ENCODE measurements at places on chromosomes 1 and 21. TPM values are rescaled to one million over a fixed set of nuclear protein-coding genes. Genes with fewer than 3 reads are reported as not detected.

RGS16 gene
- total RNA-seq = 14.1 TPM

DNA sequence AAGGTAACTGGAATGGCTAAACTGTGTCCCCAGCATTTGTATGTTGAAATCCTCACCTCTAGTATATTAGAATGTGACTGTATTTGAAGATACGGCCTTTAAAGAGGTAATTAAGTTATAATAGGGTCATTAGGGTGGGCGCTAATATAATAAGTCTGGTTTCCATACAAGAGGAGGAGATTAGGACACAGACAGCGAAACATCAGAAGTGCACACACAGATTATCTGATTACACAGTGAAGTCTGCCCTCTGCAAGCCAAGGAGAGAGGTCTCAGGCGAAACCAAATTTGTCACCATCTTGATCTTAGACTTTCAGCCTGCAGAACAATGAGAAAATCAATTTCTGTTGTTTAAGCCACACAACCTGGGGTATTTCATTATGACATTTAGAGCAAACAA is 2233.1 kb downstream of the MRPL39 start:
- no peak for DNase-seq

DNA sequence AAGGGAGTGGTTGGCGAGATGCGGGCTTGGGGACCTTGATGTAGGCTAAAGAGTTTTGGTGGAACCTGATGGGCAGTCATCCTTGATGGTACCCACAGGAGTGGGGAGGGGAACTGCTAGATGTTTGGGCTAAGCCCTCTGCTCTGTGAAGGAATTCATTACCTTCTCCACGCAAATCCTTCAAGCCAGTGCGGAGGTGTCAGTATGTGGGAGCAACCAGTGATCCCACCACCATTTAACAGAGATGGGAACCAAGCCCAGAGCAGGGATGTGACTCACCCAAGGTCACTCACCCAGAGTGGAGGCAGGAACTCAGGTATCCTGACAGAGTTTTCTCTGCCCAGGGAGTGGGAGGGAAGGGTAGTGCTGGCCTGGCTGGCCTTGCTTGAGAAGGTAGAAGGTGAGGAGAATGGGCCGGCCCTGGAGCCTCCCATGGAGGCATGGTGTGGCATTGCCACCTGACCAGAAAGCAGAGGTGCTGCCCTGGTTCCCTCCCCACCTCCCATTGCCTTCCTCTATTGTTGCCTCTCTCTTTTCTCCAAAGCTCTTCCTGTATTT is 51.2 kb upstream of the STUM start:
- no peak for DNase-seq

DNA sequence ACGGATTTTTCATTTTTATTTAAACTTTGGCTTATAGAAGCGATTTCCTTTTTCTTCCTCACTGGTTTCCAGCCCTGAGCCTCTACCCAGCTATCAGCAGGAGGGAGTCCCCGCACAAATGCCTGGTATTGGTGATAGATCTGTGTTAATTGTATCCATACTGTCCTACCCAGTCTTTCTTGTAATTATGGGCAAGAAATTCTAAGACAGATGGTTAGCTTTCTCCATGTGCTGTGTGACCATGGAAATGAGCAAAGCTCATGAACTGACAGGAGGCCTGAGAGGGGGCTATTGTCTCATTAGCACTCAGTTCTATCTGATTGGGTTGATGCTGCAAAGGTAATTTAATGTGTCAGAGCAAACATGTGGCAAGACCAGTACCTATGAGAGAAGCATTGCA is 108.1 kb upstream of the IVNS1ABP start:
- no peak for DNase-seq

- DNase-seq = no peak
Observed at GRCh38 chr1:182110635-182111034, 49.1 kb upstream of the ZNF648 start.

DNTTIP2 gene
- total RNA-seq = 52.1 TPM

GRCh38 chr1:19009126-19009881 is 52.8 kb upstream of the IFFO2 start:
- DNase-seq = no peak

ASCL5 gene
- not detected for total RNA-seq

DNA sequence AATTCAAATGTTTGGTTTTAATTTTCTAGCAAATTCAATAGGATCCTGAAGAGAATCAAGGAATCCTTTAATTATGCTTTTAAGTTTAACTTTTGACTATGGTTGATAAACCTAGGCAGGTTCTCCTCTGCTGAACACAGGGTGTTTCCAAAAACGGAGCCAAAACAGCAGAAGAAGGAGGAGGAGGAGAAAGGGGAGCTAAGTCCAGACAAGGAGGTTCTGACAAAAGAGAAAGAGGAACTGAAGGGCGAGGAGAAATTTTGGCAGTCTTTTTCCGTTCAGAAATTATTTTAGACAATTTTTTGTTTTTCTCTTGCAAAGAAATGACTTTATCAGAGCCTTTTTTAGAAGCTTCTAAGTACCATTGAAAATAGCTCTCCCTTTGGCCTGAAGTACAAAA is 33.2 kb upstream of the FNBP1L start:
- DNase-seq = no peak

- DNase-seq = no peak
Observed at GRCh38 chr1:67460676-67461500, 30.7 kb upstream of the SERBP1 start.

DNA sequence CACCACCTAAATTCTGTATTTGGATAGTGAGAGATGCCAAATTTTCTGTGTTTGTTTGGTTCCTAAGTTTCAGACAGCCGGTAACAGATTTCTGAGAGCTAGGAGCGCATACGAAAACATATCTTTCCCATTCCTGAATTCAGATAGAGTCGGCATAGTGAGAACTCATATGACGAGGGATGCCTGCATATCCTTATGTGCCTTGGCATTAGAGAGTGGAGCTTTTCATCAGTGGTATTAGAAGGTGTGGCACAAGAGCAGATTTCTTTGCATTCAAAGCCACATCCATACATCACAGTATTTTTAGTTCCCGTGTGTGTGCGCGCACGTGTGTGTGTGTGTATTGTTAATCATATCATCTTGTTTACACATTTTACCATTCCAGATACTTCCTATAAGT is 85.8 kb downstream of the ATP5PO start:
- DNase-seq = no peak

DNA sequence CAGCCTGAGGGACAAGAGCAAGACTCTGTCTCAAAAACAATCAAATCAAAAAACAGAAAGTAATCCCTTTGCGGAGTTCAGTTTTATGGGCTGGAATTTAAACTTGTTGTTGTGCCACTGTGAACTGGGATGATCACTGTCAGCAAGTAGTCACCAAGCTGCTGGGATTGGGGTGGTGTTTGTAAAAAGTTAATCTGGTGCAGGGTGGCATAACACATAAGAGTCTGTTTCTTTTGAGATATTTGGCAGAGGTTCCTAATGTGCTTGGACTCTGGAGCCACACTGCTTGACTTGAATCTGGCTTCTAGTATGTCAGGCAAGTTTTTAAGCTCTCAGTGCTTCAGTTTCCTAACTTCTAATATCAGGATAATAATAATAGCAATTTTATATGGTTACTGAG is 6.6 kb downstream of the CLIC4 start:
- no peak for DNase-seq

TFF3 gene
- 6.1 TPM for total RNA-seq

DNA sequence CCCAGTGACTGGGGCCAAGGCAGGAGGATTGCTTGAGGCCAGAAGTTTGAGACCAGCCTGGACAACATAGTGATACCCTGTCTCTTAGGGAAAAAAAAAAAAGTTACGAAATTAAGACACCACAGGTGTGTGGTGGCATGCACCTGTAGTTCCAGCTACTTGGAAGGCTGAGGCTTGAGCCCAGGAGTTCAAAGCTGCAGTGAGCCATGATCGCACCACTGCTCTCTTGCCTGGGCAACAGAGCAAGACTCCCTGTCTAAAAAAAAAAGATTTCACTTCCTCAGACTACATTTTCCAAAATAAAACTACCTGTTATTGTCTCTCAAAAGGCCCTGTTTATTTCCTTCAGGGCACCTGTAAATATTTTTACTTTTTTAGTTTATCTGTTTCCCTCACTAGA is 4.7 kb upstream of the STK40 start:
- DNase-seq = no peak

GRCh38 chr1:50261951-50262350 is 153.2 kb downstream of the ELAVL4 start:
- DNase-seq = no peak

- DNase-seq = no peak
Observed at GRCh38 chr1:23824711-23825075, 536 bp downstream of the HMGCL start.

FAM177B gene
- not detected for total RNA-seq

RABIF gene
- 5.3 TPM for total RNA-seq

GRCh38 chr1:235078480-235079381 is 49.9 kb downstream of the TOMM20 start:
- no peak for DNase-seq

PGLYRP4 gene
- not detected for total RNA-seq

GRCh38 chr1:25871086-25871703 is 4.3 kb downstream of the PAQR7 start:
- peak; percentile 37 for DNase-seq

- DNase-seq = no peak
Observed at GRCh38 chr1:6692956-6693355, 8.7 kb downstream of the DNAJC11 start.

- DNase-seq = no peak
Observed at GRCh38 chr1:12851779-12852178, 3.3 kb upstream of the HNRNPCL1 start.

LCK gene
- total RNA-seq = 3.2 TPM

OR10Z1 gene
- total RNA-seq = not detected

DNA sequence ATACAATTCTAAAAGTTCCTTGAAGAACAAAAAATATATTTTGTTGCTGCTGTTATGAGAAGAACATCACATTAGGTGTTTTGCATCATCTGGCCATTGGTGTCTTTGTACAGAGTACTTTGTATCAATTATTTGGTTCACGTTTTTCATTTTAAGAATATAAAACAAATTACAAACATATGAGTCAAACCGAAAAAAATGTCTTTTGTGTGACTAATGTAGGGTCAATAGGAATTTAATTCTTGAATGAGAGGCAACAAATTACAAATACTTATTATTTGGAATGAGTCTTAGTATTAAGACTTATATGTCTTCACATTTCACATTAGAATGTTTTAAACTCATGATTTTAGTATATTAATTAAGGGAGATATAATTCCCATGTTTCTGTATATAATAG is 54.8 kb downstream of the NR5A2 start:
- no peak for DNase-seq

NGF gene
- total RNA-seq = 5.6 TPM

DNA sequence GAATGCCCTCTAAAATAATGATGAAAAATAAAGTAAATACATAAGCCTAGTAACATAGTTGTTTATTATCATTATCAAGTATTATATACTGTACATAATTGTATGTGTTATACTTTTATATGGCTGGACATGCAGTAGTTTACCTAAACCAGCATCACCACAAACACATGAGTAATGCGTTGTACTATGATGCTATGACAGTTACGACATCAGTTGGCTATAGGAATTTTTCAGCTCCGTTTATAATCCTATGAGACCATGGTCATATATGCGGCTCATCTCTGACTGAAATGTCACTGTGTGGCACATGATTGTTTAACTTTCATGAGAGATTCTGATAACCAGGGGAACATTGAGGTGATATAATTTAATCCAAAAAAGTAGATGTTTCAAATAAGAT is 352.1 kb downstream of the ST6GALNAC3 start:
- no peak for DNase-seq

OVAAL gene
- not detected for total RNA-seq

KLHDC7A gene
- not detected for total RNA-seq

Measured in sciatic nerve (tissue), 2 donors.